ENCODE measurements at places on chromosomes 3 and 15.

- no peak for DNase-seq
These were observed 135.1 kb downstream of the TBL1XR1 start for GRCh38 chr3:177062052-177062732.

DNA sequence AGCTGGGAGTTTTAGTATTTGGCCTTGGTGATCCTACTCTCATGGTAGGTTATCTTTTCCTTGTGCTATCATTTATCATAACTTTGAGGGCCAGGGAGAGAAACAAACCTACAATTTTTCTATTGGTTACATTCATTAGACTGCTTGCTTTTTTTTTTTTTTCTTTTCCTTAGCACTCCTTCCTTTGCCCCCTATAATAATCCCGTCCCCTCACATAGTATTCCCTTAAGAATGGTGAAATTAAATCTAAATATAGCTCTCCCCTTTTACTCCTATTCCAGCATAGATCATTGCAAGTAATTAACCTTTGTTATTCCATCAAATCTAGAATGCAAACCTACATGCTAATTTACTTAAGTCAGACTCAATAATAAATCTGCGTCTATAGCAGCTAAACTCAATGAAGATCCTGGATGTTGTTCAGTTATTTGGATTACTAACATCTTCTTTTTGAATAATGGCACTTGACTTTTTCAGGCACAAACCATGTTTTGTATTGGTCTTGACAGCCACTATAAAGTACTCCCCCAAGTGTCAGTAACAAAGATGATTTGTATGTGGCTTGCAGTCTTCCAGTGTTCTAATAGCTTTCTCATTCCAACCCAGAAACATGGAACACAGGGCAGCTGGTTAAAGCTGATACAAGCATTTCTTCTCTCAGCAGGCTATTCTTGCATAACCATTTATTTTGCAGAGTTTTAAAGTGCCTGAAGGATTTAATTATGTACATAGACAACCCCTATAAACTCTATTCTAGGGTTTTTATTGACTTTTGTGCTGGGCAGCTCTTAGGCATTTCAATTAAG lies 420.6 kb downstream of the MECOM start:
- DNase-seq: no peak

GRCh38 chr3:9194509-9195184 lies 54.8 kb downstream of the SRGAP3 start:
- DNase-seq: no peak

- DNase-seq: no peak
These were observed 19.3 kb downstream of the ALCAM start for GRCh38 chr3:105385819-105386508.

GRCh38 chr3:195877767-195878423 lies 30.5 kb downstream of the TNK2 start:
- DNase-seq: no peak

DNA sequence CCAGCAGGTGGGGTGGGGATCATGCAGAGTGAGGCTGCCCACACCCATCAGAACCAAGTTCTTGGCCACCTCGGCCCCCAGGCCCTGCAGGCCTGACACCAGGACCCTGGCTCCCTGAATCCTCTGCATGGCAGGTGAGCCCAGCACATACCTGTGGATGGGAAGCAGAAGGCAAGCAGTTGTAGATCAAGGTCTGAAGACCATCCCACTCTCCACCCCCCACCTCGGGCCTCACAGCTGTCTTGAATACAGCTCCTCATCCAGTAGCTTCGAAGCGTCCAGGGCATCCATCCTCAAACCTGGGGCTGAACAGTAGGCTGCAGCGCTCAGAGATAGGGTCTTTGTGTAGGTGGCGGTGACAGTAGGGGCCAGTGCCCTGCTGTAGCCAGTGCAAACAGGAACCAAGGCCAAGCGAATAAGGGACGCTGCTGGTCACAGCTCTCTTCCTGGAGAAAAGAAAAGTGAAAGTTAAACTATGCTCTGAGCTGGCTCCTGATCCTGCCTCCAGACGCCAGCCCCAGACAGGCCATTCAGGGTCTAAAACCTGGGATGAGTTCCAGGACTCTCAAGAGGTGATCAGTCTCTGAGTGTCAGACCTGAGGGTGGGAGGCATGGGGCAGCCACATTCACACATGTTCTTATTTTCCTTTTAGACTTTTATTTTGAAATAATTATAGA lies at the start of gene UBA7:
Gene UBA7, minus strand, starts transcription at position 457 of the 678 bp plus-strand sequence. Its CDS starts 166 bp downstream, at position 291.
- DNase-seq: no peak

DNA sequence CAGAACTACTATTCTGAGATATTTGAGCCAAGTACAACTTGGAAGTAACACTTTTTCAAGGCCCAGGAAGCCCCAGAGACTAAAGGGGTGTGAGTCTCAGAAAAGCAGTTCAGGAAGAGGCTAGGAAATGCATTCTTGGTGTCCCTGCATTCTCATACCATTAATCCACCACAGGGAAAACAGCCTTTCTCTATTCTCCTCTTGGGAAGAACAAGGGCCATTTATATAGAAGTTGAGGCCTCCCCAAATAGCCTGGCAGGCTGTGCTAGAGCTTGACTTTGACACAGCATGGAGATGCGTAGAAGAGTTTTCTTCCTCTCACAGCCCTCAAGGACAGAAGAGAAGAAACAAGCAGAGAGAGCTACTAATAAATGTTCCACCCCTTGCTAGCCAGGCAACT lies 5.5 kb upstream of the NR2C2 start:
- no peak for DNase-seq

- peak; percentile 34 for DNase-seq
These were observed 4.6 kb downstream of the ANXA2 start for GRCh38 chr15:60392986-60393790.

DNA sequence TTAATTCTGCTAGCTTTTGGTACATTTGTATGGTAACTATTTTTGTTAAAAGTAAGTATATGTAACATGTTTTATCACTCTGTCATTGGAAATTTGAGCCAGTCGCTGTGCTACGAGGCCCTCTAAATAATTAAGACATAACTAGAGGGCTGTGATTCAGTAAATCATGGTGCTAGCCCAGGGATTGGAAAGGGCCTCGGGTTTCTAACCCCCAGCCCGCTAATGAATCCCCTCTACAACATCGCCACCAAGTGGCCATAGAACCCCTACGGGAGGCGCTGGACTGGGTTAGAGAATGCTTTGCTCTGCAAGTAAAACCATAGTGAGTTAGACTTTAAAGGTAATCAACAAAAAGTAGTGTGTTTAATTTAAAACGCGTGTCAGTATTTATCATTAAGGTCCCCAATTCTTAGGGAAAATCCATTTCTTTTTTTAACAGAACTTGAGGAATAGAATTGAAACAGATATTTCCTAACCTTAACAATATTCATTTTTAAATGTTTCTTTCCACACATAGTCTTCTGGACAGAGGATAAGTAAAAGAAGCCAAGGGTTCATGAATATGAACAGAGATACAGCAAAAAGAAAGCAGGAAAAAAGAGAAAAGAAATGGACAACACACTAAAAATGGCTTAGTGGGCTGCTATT lies 744.7 kb downstream of the EPHA3 start:
- DNase-seq: no peak

DNA sequence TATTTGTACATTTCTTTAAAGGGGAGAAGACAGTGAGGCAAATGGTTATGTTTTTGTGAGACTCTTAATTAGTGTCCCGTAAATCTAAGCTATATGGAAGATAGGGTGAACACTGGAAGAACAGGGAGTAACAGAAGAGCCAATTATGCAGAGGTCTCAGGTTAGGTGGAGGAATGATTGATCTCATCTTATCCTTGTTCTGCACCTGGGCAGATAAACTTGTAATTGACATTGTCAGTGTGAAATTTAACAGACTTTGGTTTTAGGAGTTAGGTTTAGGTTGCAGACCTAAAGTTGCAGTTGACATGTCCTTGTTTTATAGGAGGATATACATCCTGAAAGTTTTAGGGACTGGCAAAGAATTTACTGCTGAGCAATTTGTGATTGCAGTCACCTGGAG lies 3.1 kb upstream of the TWF2 start:
- no peak for DNase-seq

DNA sequence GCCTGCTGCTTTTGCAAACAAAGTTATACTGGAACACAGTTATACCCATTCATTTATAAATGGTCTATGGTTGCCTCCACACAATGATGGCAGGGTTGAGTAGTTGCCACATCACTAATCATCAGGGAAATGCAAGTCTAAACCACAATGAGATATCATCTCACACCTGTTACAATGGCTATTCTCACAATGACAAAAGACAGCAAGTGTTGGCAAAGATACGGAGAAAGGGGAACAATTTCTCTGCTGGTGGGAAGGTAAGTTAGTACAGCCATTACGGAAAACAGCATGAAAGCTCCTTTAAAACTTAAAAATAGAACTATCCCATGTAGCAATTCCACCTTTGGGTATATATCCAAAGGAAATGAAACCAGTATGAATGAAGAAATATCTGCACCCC lies 261.4 kb downstream of the TJP1 start:
- DNase-seq: no peak

DNA sequence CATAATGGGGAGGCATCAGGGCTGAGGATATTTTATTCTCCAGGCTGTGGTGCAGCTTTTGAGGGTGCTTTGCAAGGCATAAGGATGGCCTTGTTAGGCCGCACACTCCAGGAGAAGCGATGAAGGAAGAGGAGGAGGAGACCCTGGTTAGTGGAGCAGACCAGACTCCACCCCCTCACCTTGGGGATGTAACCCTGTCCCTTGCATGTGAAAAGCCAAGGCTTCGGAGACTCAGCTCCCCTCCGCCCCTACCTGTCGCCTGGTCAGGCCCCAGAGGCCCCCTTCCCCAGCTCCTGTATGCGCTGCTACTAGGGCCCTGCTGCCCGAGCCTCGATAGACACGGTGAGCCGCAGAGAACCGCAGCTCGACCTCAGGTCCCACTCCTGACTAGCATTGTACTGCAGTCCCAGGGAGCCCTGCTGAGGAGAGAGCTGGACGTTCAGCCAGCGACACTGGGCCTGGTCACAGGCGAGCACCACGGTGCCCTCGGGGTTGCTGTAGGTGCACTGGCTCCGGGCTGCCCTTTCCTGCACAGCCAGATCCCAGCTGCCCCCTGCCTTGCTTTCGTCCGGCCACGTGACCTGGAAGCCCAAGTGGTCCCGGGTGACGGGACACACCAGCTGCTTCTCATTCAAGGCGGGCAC lies 10.2 kb downstream of the CPN2 start:
- no peak for DNase-seq

GRCh38 chr15:88657326-88658069 lies 18.7 kb downstream of the ISG20 start:
- no peak for DNase-seq

DNA sequence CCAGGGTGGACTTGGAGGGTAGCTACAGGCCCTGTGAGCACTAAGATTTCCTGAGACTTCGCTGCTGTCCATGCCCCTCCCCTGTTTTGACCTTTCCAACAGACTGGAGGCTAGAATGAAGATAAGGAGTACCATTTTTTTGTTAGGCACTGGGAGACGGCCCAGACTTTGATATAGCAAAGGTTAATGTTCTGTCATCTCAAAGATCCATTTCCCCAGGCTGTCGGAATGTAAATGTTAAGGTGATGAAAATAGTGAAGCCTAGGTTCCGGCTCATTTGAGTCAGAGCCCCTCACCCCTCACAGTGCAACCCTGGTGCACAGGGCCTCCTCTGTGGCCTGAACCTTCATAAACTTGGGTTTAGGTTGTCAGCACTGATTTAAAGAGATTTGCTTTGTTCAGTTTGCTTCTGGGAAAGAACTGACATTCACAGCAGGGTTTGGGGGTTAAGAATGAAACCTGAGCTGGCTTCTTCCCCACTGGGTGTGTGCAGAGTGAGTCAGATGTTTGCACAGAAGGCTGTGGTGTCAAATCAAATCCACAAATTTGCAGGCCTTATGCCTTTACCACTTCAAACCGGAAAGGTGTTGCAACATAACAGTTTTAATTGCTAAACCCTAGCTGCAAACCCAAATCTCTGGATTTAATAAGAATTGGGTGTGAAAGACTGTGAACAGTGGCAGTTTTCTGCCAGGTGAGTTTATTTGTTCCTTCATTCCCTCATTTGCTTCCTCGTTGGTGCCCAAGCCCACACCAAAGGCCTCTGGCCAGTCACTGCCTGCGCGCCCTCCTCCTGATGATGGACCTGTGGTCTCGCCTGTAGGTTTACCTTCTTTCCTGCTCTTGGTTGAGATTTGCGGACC lies 20.6 kb upstream of the KCTD6 start:
- peak; percentile 60 for DNase-seq

DNA sequence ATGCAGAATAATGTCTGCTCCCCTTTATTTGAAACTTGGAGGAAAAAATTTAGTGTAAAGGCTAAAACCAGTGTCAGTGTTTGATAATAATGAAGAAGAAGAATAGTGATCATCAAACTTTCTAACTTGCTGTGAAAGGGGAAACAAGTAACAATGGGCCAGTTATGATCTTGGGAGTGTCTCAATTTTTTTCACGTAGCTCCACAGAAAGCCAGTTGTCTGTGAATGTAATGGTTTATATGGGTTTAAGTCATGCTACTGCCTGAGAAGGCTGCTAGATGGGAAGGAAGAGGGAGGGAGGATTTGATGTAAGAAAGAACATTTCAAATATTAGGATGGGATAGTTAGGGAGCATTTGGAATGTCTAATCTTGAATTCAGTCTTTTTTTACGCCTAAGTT lies 21.1 kb upstream of the SSR3 start:
- no peak for DNase-seq

GRCh38 chr15:29424118-29424517 lies 154.5 kb upstream of the NSMCE3 start:
- no peak for DNase-seq

All from NCI-H2107 (cell line).